Activated CD4-positive, alpha-beta T cell treated with anti-CD3 and anti-CD28 coated beads, Interleukin-2, amount 50 U/mL, for 16 hours (primary cell): ENCODE measurements at places on chromosomes 12 and 14.
A peak's percentile ranks its signal among the peaks of the same experiment; 100 is the strongest.

DNA sequence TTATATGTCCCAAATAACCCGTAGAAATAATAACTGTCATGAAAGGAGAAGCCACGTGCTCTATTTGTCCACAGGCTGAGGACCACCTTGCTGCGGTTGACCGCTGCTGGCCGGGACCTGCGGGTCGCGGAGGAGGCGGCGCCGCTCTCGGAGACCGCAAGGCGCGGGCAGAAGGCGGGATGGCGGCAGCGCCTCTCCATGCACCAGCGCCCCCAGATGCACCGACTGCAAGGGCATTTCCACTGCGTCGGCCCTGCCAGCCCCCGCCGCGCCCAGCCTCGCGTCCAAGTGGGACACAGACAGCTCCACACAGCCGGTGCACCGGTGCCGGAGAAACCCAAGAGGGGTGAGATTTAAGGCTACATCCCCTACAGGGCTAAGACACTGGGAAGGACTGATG is 21.0 kb downstream of the RPGRIP1 start:
- DNase-seq, result peak; percentile 14

DNA sequence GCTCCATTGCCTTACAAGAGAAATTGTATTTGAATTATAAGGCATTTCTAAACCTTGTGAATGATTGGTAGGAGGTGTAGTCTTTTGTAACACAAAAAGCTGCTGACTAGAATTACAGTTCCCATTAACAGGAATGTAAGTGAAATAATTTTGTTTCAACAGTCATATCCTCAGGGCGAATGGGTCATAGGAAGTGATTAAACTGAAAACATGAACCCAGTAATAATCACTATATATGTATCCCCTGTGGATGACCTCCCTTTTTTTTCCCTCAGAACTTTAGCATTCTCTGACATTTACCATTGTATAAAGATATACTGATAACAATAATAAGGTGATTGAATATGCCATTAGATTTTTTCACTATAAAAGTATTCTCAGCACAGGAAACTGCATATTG is 312.3 kb downstream of the ATP23 start:
- DNase-seq, result no peak

DNA sequence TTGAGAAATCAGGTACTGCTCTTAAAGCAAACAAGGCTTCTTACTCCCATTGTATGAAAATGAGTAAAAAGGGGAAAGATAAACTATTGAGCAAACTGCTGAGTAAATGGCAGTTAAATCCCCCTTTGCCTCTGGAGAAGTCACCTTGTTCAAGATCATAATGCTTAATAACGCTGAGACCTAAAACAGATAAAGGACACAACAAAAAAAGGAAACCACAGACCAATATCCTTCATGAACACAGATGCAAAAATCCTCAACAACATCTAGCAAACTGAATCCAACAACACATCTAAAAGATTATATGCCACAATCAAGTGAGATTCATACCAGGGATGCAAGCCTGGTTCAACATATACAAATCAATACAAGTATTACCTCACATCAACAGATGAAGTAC is 109.0 kb upstream of the MDM1 start:
- DNase-seq, result no peak

- DNase-seq, result no peak
Observed at GRCh38 chr14:22143363-22143762, 445.7 kb downstream of the DAD1 start.

DNA sequence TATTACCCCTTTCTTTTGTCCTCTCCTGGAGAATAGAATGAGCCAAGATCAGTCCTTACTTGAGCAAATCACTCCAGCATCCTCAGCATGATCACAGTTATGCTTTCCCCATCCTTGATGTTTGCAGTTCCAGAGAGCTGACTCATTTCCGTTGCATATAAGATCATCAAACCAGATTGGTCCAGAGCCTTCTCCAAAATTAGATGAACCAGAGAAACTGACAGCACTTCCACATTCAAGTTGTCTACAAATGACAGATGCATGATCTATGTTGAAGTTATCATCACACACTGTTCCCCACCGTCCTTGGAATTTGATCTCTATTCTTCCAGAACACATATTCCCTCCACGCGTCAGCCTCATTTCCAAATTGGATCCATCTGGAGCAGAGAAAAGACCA is 4.8 kb downstream of the CD163 start:
- no peak for DNase-seq

GRCh38 chr14:64191756-64192155 is 102.4 kb downstream of the ESR2 start:
- no peak for DNase-seq

GRCh38 chr14:72824051-72824450 is 69.8 kb downstream of the DPF3 start:
- DNase-seq, result no peak

- DNase-seq, result peak; percentile 49
Observed at GRCh38 chr12:126747530-126748149, 1519.3 kb upstream of the TMEM132C start.

- no peak for DNase-seq
Observed at GRCh38 chr12:4867384-4867783, 42.3 kb upstream of the KCNA1 start.

DNA sequence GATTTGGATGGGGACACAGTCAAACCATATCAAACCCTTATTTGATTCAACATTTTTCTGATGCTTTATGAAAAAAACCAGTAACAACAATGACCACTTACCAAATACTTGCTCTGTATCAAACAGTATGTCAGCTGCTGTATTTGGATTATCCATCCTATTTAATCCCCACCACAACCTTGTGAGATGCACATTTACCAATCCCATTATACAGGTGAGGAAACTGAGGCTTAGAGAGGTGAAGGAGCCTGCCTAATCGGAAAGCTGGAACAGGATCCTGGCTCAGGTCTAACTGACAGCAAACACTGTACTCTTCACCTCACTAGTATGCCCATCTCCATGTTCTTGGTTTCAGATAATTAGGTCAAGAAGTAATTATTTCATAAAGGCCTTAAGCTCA is 13.8 kb downstream of the CHST11 start:
- no peak for DNase-seq

DNA sequence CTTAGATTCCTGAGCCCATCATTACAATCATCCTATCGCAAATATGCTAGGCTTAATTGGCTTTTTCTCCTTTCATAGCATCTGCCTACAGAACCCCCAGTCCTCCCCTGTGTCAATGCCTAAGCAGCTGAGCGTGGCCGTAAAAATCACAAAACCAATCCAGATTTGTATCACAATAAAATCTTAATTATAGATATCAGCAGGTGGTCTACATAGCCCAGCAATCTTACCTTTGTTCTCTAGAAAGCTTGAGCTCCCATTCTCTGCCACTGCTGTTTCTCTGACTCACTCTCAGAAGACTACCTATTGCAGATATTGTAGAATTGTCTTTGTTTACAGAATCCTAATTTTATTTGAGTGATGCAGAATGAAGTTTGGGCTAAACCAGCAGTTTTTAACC is 37.9 kb upstream of the PPM1A start:
- no peak for DNase-seq

GRCh38 chr12:124488520-124488919 is 78.9 kb downstream of the NCOR2 start:
- no peak for DNase-seq

DNA sequence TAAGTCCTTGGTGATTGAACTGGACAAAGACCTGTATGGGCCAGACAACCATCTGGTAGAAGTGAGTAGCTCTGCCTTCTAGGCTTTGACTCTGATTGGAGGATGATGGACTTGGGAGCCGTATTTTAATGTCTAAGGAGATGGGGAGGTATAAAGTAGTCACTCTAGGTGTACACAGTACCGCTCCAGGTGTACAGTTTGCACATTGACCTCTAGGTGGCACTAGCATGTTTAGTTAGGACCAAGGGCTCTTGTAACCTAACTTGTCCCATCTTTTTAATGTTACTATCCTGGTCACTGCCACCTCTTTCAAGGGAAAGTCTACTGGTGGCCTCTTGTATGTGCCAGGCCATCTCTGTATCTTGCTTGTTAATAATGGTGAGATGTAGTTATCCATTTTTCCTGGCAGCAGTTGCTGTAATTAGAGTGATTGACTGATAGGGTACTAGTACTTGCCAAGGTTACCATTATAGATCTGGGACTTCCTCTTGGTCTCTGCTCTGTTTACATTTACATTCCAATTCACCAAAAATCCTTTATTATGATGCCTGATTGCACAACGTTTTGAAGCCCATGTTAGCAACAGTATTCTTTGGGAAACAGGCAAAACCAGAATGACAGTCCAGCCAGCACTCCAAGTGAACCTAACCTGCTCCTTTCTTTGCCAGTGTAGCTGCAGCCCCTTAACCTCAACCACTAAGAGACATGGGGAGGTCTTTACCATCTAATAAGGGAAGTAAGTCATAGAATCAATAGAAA is 3.6 kb downstream of the SMARCD1 start:
- peak; percentile 71 for DNase-seq

DNA sequence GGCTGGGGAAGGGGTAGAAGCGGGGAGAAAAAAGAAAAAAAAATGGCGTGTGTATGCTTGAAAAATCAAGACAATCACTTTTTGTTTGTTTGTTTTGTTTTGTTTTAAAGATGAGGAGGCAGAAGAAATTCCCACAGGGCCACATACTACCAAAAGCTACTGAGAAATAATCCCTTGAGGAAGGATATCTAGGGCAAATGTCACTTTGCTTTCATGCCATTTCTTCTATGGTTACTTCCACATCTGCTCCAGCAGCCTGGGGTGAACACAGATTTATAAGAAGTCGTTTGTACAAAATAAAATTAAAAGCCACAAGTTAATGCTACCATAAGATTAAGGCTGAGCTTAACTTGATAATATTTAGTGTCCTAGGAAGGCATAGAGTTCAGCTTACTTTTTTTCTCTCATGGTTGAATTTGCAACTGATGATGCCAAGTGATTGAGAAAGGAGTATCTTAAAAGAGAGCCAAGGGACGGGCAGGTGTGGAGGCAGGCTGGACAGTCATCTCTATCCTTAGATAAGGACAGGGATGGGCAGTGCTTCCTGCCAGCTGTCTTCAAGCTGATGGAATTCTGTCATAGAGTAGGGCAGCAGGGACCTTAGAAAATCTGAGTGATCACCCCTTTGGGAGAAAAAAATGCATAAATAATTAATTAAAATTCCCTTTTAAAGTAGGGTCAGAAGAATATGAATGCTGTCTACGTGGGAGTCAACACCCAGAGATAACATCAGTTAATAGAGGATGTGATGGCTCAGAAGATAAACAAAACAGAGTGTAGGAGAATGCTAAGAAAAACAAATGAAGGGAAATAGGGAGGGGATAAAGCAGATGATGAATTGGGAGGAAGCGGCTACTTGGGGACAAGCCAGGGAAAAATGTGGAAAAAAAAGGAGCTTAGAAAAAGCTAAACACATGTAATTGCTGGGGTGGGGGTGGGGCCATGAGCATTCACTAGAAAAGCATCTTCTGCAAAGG is 57.1 kb downstream of the DYRK2 start:
- DNase-seq, result no peak

DNA sequence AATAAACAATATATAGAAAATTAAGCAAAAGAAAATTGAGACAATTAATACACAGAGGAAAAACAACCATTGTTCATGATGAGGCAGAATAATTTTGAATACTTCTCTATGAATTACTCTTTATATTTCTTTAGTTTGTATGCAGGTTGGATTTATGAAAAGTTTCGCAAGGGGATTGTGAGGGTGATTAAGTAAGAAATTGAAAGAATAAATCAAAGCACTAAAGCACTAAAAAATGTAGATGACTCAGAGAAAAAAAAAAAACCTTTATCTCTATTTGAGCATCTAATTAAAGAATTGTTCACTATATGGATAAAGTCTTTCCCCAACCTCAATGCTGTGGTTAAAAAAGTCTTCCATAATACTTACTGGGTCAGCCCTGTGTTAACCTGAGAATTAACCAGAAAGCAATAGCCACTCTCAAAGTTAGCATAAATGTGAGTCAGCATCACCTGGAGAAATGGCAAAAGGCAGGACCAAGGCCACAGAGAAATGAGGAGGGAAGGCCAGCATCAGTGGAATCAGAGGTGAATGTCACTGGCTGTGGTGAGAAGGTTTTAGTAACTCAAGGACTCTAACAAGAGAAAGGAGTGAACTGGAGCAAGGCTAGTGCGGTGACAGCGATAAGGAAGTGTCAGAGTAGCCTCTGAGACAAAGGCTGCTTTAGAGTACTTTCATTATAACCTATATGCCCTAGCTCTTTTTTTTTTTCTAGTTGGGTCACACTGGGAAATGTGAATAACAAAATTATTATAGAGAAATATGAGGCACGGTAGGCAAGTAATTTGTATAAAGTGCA is 310.4 kb downstream of the KCNC2 start:
- no peak for DNase-seq

- DNase-seq, result no peak
Observed at GRCh38 chr12:61956545-61956944, 303.7 kb upstream of the USP15 start.

- no peak for DNase-seq
Observed at GRCh38 chr12:131473741-131474709, 236.9 kb upstream of the SFSWAP start.

DNA sequence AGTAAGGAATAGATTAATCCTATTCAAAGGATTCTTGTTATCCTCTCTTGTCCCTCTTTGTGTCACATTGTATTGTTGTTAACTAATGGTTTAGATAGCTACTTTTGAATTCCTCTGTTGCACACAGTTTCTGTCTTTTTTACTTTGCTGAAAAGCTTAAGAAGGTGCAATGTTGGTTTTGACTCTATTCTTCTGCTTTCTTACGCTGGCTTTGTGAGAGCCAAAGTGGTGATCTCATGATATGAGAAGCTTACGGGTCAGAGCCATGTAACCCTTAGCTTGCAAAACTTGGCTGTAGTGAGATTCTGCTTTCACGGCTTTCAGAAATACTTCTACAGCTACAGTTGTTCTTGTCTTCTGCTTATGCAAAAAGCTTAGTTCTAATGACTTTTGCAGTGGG is 239.7 kb downstream of the TRHDE start:
- DNase-seq, result no peak

DNA sequence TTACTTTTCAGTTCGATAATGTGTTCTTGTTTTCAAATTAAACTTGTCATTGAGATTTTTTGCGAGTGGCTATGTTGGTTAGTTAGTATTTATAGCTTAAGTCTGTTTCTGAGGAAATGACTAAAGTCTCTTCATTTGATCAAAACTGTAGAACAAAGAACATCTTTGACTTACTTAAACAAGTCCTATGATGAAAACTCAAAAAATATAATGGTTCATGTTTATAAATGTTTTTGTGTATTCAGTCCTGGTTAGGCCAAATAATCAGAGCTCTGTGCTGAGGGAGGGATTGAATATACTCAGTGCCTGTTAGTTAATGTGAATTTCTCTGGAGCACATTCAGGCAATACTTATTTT is 51.7 kb downstream of the PPFIBP1 start:
- no peak for DNase-seq
